HFFc6 (cell line): ENCODE measurements at places on chromosomes 4 and X.
A peak's percentile ranks its signal among the peaks of the same experiment; 100 is the strongest.

DNA sequence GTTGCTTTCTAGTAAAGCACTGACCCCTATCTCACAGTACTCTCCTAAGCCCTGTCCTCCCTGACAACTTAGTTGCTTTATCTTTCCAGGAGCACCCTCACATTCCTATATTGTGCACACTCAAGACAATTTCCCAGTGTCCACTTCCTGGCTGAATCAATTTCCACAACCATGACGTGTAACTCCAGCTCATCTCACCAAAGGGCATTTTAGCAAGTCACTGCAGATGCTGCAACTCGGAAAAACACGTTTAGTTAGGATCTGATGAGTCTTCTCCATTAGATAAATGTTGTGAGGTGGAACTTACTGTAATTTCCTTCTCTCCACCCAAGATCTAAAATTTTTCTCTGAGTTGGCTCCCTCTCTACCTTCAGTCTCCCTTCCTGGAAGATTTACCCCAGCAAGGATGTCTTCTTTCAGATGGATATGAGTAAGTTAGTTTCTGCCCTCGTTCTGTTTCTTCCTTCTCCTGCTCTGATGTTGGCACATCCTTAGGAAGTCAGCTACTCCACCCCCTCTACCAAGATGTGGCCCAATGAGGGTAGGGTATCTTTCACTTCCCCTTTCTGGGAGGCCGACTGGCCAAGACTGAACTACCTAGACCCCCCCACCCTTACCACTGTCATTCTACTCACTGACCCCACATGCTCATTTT is 28.8 kb upstream of the IL13RA1 start:
- peak; percentile 34 for DNase-seq

- DNase-seq = peak; percentile 20
Observed at GRCh38 chrX:76279007-76279406, 106.1 kb downstream of the PBDC1 start.

GRCh38 chr4:120924931-120925330 is 2.4 kb upstream of the PRDM5 start:
- no peak for DNase-seq

DNA sequence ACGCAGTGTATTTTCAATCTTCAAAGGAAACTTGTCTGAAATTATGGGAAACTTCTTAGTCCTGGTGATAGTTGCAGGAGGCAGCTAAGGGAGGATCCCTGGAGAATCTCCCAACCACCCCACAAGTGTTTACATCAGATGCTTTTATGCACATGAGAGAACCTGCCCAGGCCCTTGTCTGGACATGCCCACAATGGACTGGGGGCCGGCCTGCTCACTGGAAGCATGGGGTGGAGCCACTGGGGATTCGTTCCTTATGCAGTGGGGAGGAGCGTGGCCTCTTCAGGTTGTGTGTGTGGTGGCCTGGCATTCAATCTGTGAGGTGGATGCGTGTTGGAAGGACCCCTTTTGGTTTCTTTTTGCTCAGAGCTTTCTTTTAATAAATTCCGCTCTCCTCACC is 398.7 kb upstream of the PPP1R2C start:
- DNase-seq = no peak

DNA sequence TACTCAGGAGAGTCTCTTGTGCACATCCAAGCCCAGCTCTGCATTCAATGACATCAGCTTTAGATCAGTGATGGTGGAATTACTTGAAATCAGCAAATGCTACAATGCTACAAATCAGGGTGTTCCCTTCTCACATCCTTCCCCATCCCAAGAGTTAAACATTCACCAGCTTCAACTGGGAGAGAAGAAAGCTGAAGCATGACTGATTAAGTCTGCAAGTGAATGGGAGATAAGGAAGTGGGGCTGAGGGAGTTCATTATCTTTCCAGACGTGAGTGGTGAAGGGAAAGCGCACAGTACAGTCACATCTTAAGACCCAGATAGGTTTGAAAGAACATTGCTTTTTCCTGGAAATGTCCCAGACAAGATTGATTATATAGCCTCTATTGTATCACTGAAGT is 26.2 kb upstream of the MAP9 start:
- no peak for DNase-seq

DNA sequence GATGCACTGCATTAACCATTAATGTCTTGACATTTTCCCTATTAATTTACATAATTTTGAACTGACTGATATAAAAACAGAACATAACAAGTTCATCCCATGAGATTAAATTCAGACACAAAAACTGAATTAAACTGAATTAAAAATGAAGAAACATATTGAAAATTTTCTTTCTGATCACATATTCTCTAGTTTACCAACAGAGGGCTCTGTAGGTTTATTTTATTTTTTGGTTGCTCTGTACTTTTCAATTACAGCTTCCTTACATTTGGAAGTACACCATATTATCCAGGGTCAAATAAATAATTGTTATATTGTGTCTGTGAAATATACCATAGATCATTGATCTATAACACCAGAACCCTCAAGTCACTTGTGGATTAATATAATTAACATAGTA is 27.3 kb upstream of the CT83 start:
- DNase-seq = no peak

GRCh38 chrX:134407065-134407376 is 52.9 kb upstream of the HPRT1 start:
- no peak for DNase-seq

- DNase-seq = no peak
Observed at GRCh38 chrX:131725001-131725654, 181.3 kb downstream of the OR13H1 start.

- no peak for DNase-seq
Observed at GRCh38 chr4:184722798-184723197, 11.1 kb downstream of the CENPU start.

DNA sequence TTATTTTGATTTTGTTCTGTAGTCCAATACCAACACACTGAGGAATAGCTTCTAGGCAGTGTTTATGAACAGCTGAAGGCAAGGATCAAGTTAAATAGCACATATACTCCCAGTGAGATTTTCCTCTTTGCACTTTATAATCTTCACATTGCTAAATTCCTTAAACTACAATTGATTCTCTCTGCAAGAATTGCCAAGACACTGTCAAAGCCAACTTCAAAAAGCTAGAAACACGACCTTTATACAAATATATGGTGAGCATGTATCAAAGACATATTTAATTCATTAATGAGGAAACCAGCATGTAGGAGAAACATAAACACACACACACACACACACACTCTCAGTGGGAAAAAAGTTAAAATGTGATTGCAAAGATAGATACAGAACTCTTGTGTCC is 86.4 kb upstream of the FAM9C start:
- no peak for DNase-seq

- no peak for DNase-seq
Observed at GRCh38 chrX:17005712-17006368, 59.4 kb downstream of the REPS2 start.

GRCh38 chr4:3387943-3388361 is 53.8 kb upstream of the HGFAC start:
- DNase-seq = peak; percentile 35

DNA sequence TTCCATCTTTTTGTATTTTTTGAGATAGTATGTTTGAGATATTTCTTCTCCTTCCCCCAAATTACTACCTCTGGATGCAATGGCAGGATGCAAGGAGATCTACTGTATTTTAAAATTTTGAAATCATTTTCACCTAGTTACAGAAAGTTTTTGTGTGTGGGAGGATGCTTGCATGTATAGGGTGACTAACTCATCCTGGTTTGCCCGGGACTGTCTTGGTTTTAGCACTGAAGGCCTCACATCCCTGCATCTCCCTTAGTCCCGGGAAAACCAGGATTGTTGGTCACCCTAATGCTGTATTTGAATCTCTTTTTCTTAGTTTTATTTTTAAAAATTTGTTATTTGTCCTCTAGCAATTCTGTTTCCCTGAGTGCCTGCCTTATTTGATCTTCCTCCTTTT is 12.1 kb downstream of the SUPT20HL2 start:
- DNase-seq = no peak

- DNase-seq = no peak
Observed at GRCh38 chr4:90537491-90537890, 410.3 kb downstream of the CCSER1 start.

DNA sequence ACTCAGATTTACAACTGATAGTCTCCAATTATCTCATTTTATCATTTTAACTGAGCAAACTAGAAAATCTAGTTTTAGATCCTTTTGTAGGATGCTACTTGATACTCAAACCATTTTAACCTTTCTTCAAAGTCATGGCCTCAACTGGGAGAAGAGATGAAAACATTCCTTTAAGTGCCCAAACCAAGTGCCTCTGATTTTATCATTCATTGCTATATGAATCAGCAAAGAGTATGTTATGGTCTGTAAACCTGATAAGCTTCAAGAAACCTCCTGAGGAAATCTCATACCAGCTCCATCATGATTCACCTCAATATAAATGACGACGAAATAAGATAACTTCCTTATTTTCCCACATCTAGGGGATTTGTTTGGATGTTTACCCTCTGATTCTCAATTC is 119.9 kb downstream of the FAM13A start:
- DNase-seq = peak; percentile 59

GRCh38 chrX:20352935-20353336 is 86.2 kb upstream of the RPS6KA3 start:
- DNase-seq = no peak

- no peak for DNase-seq
Observed at GRCh38 chr4:113700602-113701150, 60.9 kb downstream of the CAMK2D start.

- no peak for DNase-seq
Observed at GRCh38 chr4:189088780-189089179, 851.9 kb upstream of the FRG1 start.

DNA sequence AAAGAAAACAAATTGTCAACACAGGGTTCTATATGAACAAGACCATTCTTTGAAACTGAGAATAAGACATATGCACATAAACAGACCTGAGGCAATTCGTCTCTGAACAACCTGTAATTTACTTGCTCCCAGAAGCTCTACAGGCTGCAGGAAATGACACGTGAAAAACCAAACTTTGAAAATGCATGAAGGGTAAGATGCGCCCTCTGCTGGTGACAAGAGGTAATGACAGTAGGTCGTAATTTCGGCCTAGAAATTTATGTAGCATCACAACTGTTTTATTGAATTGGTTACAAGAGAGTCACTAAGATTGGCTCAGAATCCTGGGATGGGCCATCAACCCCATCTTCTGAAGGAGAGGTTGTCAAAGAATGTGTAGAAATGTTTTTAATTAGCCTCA is 276.5 kb downstream of the PPP4R3C start:
- peak; percentile 3 for DNase-seq

DNA sequence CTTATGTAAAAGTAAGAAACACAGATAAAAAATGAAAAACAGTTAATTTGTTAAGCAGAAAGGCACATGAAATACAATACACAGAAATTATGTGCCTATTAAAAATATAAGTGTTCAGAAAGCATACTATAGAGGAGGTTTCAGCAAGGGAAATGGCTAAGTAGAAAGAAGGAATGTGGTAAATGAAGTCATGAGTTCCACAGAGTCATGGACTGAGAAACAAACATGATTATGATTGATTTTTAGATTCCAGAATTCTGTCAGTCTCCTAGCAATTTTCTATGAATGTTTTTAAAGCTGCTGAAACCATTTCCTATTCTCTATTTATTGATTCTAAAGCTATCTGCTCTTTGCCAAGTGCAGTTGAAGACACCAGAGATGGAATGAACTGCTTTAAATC is 1398.4 kb downstream of the ARAP2 start:
- no peak for DNase-seq

DNA sequence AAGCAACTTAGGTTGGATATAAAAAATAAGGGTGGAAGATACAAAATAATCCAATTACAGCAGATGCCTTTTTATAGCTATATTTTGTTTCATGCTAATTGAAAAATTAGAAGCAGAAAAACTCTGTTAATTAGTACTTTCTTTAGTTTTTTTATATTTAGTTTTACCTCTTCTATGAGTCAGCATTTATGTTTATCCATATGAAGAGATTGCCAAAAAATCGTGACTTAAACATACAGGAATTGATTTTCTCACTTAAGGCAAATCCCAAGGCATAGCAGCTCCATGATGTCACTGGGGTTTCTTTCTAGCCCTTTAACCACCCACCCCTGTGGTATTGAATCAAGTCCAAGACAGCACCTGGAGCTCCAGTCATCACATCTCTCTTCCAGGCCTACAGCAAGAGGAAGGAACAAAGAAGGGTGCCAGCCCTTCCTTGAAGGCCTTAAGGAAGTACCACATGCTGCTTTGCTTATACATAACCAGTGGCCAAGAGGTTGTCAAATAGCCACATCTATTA is 365.8 kb upstream of the TENM3 start:
- no peak for DNase-seq

GRCh38 chrX:107700317-107700774 is 72.0 kb downstream of the PRPS1 start:
- DNase-seq = no peak

DNA sequence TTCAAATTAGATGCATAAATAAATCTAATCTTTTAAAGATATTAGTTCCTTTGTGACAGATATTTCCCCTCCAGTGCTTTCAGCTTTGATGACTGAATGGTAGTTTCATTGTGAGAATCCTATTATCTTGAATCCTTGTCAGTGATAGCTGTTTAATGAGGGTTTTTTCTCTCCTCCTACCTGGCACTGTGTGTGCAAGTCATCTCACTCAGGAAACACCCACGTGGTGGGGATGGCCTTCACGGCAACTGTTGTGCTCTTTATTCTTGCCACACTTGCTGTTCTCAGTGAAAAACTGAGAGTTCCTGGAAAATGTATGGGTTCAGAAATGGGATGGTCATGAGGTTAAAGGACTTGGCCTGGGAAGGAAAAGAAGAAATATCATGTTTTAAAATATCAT is 129.9 kb downstream of the SPRY1 start:
- DNase-seq = no peak
